ENCODE measurements at places on chromosomes 2 and 18.

DNA sequence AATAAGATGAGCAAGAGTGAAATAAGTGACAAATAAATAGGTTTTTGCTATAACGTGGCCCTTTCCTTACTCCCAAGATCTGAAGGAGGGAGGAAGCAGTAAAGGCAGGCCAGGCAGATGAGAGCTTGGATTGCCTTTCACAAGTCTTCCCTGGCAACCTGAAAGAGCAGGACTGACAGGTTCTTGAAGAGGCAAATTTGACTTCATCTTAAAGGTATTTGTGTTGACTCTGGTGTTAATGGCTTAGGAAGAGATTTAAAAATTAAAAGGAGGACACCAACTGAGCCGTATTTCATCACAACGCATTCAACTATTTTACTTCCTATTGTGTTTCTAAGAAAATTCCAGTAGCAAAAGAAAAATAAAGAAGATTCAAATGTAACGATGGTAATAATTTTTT lies 3.2 kb downstream of the STRN start:
- DNase-seq: peak; percentile 5

DNA sequence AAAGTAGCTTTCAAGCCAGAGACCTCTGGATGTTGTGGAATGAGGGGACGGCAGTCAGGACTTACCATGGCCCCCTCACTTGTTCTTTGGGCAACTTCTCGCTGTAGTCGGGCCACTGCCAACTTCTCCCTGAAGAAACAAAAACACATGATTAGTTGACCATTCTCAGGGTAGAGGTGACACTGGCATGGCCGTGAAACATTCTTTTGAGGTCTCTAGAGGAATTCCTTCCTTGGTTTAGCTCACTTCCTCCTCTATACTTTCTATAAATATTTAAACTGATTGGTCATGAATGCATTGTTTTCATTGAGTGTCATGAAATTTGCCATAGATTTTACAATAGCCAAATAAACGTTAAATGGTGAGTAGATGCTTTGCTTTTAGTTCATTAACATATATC lies 354.6 kb downstream of the NCKAP5 start:
- DNase-seq: no peak

GRCh38 chr18:24630346-24630880 lies 170.0 kb downstream of the HRH4 start:
- DNase-seq: no peak

DNA sequence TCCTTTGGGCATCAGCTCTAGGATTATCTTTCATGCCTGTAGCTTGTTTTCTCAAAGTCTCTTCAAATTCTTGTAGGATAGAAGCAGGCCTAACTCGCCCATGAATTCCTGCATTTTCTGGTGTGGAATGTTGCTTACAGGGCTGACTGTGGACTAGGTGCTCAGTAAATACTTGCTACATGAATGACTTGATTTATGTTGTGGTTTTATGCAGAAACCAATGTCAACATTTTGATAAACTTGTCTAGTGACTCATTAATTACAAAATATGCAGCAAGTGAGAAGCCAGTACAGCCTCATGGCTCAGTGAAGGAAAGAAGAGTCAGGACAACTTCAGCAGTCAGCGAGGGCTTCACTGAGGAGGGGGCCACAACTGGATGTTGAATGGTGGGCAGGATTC lies 110.6 kb upstream of the SIX2 start:
- peak; percentile 11 for DNase-seq

DNA sequence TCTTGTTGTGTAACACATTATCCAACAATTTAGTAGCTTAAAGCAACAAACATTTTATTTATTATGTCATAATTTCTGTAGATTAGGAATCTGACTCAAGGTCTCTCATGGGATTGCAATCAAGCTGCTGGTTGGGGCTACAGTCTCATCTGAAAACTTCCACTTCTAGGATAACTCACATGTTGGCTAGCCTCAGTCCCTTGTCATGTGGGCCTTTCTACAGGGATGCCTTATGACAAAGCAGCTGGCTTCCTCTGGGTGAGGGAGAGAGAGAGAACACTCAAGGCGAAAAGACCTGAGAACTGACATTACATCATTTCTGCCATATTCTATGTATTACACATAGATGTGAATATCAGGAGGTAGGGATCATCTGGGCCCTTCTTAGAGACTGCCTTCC lies 317.9 kb upstream of the VRK2 start:
- DNase-seq: peak; percentile 3

- DNase-seq: no peak
Measured at GRCh38 chr2:45068571-45069140, 59.4 kb upstream of the SIX2 start.

DNA sequence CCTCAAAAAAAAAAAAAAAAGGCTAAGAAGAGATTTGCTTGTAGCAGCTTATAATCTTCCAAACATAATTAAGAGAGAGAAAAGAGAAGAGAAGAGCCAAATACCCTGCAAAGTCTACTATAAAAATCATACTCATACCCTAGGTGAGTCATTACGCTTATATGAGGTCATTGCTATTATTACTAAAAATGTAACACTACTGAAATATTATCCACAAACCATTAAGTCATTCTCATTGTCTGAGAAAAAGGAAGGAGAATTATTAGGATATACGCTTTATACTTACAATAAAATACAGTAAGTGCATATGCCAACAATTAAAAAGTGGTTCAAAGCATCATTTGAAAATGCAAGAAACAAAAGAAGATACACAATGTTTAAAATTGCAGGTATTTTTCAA lies 66.5 kb downstream of the COLEC12 start:
- no peak for DNase-seq

DNA sequence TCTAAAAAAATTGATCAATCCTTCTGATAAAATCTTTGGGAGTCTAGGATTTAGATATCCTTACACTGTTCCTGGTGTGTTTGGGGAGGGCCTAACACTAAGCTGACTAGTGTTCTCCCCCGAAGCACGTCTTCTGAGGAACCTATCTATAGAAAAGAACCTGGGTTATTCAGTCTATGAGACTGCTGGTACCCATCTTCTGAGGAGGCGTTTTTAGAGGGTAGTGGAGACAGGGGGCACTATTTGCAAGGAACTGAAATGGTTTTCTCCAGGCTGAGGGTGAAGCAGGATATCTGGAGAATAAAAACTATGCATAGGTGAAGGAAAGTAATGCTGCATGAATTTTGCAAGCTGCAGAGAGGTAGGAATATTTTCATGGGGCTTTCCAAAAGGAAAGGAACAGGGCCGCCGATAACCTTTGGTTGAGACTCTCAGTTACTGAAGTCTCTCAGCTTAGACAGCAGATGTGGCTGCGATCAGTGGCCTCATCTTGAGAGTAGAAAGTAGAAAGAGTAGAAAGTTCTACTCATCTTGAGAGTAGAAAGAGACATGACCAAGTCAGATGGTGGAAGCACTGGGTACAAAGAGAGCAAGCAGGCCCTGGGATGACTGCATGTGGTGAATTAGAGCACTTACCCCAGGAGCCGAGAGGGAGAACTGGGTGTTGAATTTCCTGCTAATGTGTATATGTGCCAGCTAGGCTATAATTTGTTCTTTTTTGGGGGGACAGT lies 31.8 kb upstream of the KCNE4 start:
- peak; percentile 4 for DNase-seq

DNA sequence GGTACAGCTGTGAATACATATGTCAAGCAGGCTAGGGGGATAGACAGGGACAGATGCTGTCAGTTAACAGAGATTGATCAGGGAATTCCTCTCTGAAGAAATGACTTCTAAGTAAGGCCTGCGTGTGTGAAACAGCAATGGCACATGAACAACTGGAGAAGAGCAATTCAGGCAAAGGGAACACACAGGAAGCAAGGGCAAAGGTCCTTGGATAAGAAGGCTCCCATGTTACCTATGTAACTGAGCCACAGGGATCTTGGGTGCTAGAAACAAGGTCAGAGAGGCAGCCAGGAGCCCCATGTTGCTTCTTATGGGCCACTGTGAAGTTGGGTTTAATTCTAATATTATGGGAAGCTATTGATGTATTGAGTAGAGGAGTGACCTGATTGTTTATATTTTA lies 373.7 kb upstream of the ACVR2A start:
- DNase-seq: no peak

DNA sequence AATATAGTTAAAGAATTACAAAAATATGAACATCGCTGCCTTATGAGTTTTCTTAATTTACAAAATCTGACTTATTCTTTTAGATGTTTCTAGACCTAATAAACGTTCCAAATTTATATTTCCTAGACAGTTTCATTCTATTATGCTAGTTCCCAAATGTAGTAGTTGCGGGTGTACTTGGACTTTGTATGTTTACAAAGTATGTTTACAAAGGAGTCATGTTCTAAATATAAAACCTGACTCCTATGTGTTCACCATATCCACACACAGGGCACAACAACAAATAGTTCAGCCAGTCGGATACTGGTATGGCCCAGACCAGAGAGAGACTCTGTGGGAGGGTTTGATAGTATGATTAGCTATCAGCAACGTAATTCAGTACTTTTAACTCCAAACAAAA lies 230.7 kb downstream of the KCNH7 start:
- DNase-seq: peak; percentile 92

DNA sequence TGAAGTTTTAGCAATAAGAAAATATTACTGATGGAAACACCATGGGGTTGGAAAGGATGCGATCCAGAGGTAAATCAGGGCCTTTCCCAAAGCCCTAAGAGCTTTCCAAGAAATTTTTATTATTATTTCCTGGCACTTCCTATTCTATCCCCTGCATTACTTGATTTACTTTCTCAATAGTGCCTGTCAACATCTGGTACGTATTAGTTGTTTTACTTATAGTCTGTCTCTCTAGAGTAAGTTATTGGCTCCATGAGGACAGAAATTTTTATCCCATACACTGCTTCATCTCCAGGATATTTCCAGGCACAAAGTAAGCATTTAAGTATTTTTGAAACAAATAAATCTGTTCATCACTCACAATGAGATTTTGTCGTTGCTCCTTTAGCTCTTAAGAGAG lies 18.1 kb downstream of the PPP4R1 start:
- DNase-seq: no peak

DNA sequence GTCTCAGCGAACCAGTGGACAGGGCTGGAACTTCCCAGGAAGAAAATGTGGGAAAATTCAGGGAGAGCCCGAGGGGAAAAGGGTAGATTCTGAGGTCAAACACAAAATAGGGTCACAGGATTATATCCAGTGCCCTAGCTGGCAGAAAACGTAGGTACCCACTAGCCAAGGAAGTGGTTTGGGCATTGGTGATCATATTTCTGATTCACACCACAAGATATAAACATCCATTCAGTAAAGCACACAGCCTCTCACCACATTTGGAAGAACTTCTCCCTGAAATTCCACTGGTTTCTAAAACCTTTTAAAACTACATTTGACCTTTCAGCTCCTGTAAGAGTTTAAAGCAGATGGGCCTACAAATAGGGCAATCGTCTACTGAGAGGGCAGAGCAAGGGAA lies 186.9 kb downstream of the TTC32 start:
- no peak for DNase-seq

GRCh38 chr2:17815468-17816184 lies 634 bp upstream of the MSGN1 start:
- no peak for DNase-seq

DNA sequence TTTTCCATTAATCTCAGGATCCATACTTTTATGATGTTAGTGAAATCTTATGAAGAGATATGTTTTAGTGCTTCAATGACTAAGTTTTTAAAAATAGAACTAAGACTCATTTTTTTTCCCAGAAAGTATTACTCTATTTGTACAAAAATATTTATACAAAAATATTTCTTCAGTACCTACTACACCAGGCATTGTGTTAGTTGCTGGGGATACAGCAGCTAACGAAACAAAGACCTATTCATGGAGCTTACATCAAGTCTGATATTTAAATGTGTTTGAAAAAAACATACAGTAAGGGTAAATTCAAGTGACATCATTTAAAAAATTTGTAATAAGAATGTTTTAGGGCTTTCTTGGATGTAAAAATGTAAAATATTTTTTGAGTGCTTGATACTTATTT lies 11.6 kb downstream of the VAPA start:
- no peak for DNase-seq

GRCh38 chr18:13131283-13131682 lies 87.3 kb upstream of the LDLRAD4 start:
- DNase-seq: no peak

- DNase-seq: no peak
Measured at GRCh38 chr2:8965216-8965969, 38.1 kb downstream of the MBOAT2 start.

DNA sequence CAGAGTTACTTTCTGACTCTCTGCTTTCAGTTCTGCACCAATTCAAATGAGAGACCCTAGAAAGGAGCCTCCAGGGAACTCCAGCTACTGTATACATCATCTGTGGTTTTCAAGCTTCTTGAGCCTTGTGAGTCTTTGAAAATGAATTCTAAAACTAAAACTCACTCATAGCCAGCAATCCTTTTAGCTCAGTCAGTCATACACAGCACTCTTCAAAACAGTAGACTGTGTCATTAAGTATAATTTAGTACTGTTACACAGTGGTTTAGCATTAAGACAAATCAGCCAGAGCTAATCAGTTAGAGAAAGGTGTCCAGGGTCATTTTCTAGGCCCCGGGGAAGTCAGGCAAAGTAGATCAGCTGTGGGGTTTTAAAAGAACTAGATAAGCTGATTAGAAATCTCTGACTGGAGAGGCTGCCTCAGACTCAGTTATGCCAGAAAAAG lies 322.1 kb upstream of the THUMPD2 start:
- no peak for DNase-seq

- no peak for DNase-seq
Measured at GRCh38 chr2:228433721-228434120, 252.2 kb upstream of the SPHKAP start.

- DNase-seq: no peak
Measured at GRCh38 chr2:205461678-205462665, 220.3 kb upstream of the NRP2 start.

GRCh38 chr2:20219763-20220380 lies 5.1 kb downstream of the SDC1 start:
- no peak for DNase-seq

- DNase-seq: no peak
Measured at GRCh38 chr2:31950946-31951562, 59.8 kb downstream of the MEMO1 start.

DNA sequence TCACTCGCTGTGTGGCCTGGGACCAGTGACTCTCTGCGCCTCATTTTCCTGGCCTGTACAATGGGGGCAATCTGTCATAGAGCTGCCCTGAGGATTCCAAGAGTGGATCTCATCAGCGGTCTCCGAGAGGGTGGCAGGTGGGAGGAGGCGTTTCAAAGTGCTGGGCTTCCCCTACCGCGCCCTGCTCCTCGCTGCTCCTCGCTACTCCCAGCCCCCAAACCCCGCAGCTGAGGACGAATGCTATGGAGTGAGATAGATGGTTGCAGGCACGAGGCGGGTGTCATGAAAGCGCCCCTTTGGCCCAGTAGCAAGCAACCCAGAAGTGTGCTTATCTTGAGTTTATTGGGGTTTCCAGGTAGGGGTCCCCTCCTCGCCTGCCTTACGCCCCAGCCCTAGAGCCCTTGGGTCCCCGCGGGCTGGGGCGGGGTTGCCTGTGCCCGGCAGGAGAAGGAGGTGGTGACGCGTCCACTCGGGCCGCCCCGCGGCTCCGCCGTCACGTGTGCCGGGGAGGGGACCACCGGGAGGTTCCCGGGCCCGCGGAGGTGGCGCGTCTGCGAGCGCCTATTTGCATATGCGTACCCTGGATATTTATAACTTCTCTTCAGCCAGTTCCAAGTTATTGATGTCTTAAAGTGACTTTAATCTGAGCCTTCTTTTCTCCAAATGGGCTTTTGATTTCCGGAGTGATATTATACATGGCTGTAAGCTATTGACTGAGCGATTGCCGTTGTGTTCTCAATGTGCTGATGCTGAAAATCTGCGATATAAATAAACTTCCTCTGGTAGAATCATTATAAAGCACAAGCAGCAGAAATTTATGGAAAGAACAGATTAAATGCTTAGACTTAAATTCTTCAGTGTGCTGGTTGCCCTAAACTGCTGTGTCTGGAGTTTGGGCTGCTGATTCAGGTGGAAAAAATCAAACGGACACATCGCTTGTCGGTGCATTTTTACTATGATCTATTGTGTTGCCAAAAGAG lies 263.7 kb downstream of the ATAD2B start:
- DNase-seq: peak; percentile 33

Data from DMS53 (cell line).